ENCODE measurements at places on chromosomes 2 and 18. TPM values are rescaled to one million over a fixed set of nuclear protein-coding genes. Genes with fewer than 3 reads are reported as not detected.

LYG2 gene
- total RNA-seq, result 0.43 TPM

DNA sequence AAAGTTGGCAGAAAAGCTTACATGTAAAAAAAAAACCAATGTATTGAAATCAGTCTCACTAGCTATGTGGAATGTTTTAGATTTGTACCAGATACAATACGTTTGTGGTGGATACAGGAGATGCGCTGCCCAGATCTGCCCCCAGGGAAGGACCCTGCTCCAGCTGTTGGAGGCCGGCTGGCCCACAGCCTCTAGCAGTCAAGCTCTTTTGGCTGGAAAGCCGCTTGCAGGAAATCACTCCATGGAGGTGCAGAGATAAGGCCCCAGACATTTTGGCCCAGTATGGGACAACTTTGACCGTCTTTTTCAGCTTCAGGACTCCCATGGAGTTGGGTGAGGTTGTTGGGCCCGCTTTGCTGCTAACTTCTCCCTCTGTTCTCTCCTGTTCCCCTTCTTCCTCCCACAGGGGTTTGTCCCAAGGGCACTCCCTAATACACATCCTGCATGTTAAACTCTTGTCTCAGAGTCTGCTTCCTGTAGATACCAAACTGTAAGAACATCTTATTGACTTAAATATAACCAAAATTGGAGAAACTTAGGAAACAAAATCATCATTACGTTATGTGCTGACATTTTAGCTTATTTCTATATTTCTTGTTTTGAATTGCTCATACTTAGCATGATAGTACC is 1.7 kb upstream of the QPCT start:
- H3K4me1 ChIP-seq, result peaks cover 10% of the 10 kb centered on the region
- no peak overlapping the region for H3K27ac ChIP-seq
- DNase-seq, result no peak

DNA sequence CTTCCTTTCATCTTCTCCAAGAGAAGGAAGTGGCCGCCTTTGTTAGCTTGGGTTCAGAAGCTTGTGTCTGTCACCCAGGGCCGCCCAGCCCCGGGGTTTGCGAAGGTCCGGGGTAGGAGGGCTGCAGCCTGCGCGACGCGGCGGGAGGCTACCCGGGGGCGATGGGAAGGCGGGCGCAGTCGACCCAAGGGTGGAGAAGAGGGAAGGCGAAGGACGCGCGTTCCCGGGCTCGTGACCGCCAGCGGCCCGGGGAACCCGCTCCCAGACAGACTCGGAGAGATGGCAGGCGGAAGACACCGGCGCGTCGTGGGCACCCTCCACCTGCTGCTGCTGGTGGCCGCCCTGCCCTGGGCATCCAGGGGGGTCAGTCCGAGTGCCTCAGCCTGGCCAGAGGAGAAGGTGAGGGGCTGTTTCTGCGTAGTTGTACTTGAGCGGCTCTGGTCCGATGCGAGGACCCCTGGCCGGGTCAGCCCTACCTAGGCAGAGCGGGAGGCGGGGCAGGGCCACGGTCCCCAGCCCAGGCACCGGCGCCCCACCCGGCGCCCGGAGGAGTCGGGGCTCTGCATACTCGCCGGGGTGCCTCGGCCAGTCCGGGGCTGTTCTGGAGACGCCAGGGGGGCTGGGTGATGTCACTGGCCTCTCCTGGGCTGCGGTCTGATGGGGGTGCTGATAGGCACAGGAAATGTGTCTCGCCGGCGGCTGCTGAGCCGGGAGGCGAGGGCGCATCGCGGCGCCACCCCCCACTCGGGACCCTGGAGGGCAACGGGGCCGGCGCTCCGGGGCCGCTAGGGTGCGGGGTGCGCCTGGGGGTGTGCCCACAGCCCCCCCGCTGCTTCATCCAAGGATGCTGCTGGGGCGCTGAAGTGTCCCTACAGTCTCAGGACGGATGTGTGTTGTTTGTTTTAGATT is at the start of gene QPCT:
Gene QPCT, plus strand, starts transcription at position 178 of the 909 bp plus-strand sequence. Its CDS starts 102 bp downstream, at position 280.
- H3K4me1 ChIP-seq, result peaks cover 10% of the 10 kb centered on the region
- DNase-seq, result peak; percentile 59
- peak within 1 kb of the TSS; percentile 80 for H3K27ac ChIP-seq
- H3K36me3 ChIP-seq, result no peaks in the 10 kb centered on the region
- peak within 1 kb of the TSS; percentile 71 for H3K4me3 ChIP-seq

DNA sequence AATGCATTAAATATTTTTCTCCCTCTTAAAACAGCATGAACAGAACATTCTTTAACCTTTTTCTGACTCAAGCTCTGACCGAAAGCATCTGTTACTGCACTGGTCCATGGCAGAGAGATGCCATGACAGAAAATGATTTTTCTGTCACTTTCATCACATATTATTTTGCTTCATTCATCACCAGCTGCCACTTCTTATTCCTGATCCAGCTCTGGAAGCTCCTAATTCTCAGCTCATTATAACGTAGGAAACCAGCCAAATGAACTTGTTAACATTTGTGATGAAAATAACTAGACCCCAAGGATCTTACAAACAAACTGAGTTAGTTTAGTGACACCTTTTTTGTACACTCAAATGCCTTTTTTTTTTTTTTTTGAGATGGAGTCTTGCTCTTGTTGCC is 7.6 kb upstream of the CFLAR start:
- no peaks in the 10 kb centered on the region for H3K36me3 ChIP-seq

DNA sequence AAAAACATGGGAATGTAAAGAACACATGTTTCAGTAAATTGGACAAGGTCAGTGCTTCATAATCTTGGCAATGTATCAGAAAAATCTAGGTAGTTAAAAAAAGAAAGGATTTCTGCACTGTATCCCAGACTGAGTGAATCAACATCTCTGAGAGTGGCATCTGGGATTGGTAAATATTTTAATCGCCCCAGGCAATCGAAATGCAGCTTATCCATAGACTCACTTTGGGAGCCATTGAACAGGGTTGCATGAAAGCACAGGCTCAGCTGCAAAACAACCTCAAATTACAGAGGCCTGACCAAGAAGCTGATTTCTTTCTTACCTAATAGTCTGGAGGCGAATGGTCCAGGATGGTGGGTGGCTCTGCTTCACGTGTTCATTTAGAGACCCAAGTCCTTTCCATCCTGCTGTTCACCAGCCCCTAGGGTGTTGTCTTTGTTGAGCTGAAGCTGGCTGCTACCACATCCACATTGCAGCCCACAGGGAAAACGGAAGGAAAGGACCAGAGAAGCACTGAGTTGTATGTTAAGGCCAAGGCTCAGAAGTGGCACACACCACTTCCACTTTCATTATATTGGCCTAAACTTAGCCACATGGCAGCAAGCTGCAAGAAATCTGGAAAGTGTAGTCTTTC is 59.0 kb downstream of the MOGAT1 start:
- H3K36me3 ChIP-seq, result no peaks in the 10 kb centered on the region
- no peak overlapping the region for H3K27ac ChIP-seq
- no peak for DNase-seq
- H3K27me3 ChIP-seq, result no peaks in the 10 kb centered on the region

GRCh38 chr2:27464443-27464842 is 22.3 kb downstream of the KRTCAP3 start:
- no peaks in the 10 kb centered on the region for H3K27me3 ChIP-seq
- no peak overlapping the region for H3K4me3 ChIP-seq
- no peak for DNase-seq
- H3K4me1 ChIP-seq, result no peaks in the 10 kb centered on the region
- no peaks in the 10 kb centered on the region for H3K36me3 ChIP-seq
